Activated CD4-positive, alpha-beta memory T cell treated with anti-CD3 and anti-CD28 coated beads, Interleukin-2, amount 10 ng/mL, durations not matched to agents 7 days and 5 days (primary cell): ENCODE measurements at places on chromosomes 11 and 22. TPM values are rescaled to one million over a fixed set of nuclear protein-coding genes. Genes with fewer than 3 reads are reported as not detected.

MS4A14 gene
- total RNA-seq, result not detected

RFPL1 gene
- not detected for total RNA-seq

OR6A2 gene
- not detected for total RNA-seq

OR10V1 gene
- not detected for total RNA-seq

RASGRP2 gene
- 179 TPM for total RNA-seq

FREY1 gene
- total RNA-seq, result 2.3 TPM

MUC15 gene
- not detected for total RNA-seq

FGF19 gene
- not detected for total RNA-seq

MFRP gene
- not detected for total RNA-seq

ANO9 gene
- total RNA-seq, result 69.2 TPM

SLC25A18 gene
- total RNA-seq, result not detected

ART1 gene
- not detected for total RNA-seq

TMEM225 gene
- total RNA-seq, result not detected

SLCO2B1 gene
- total RNA-seq, result 0.23 TPM

C1QTNF4 gene
- total RNA-seq, result 0.25 TPM

MMP8 gene
- total RNA-seq, result not detected

SCGB1D2 gene
- not detected for total RNA-seq

CAPN5 gene
- 0.43 TPM for total RNA-seq

P2RY2 gene
- not detected for total RNA-seq

C22orf31 gene
- not detected for total RNA-seq

YPEL1 gene
- 17.5 TPM for total RNA-seq

IFITM10 gene
- total RNA-seq, result 0.70 TPM

LDHAL6A gene
- not detected for total RNA-seq

FOLH1 gene
- total RNA-seq, result not detected

CEP126 gene
- total RNA-seq, result 0.45 TPM

TRIM51 gene
- total RNA-seq, result not detected
